ENCODE measurements at places on chromosomes 3 and 15.

GRCh38 chr15:59255680-59256336 is 49.2 kb downstream of the LDHAL6B start:
- DNase-seq, result peak; percentile 14

GRCh38 chr3:140711390-140712035 is 33.6 kb downstream of the TRIM42 start:
- DNase-seq, result no peak

- no peak for DNase-seq
These were observed 298.2 kb upstream of the SATB1 start for GRCh38 chr3:18723206-18723810.

GRCh38 chr3:22621205-22621809 is 581.8 kb upstream of the UBE2E2 start:
- no peak for DNase-seq

DNA sequence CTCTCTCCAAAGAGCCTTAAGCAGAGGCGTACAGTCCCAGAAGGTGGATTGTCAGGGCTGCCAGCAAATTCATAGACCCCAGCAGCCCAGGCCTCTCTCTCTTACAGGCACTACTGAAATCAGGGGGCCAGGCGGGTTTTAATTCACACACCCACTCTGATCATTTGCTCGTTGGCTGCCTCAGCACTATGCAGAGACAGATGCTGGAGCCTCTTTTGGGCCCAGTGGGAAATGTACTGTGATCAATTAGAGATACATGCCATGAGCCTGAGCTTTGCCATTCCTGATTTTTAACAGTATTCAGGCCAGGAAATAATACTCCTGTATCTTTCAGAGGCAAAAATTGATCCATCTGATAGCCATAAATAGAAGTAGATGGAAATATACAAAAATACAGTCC is 53.0 kb downstream of the CMTM6 start:
- DNase-seq, result no peak

GRCh38 chr15:77599899-77600298 is 32.8 kb downstream of the LINGO1 start:
- peak; percentile 96 for DNase-seq

- DNase-seq, result no peak
These were observed 6.5 kb upstream of the UTS2B start for GRCh38 chr3:191336833-191337232.

GRCh38 chr3:128352326-128352725 is 114.4 kb downstream of the DNAJB8 start:
- no peak for DNase-seq

GRCh38 chr3:141798448-141798845 is 35.2 kb downstream of the GRK7 start:
- no peak for DNase-seq

DNA sequence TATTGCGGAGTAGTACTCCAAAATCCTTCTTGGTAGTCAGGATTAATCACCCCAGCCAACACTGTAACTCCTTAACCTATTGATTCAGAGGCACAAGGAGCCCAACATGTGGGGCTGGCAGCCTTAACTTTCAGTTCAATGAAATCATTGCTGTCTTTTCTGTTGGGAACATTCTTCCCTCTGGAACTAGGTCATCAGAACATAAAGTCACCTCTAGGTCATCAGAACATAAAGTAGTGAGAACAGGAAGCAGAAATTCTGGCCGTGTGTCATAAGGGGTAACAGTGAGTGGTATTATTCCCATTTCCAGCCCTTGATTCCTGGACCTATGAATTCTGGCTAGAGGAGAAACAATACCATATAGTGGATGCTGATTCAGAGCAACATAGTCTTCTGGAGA is 71.5 kb upstream of the TNIK start:
- no peak for DNase-seq

GRCh38 chr15:98800437-98801233 is 152.3 kb downstream of the IGF1R start:
- no peak for DNase-seq

- no peak for DNase-seq
These were observed 180.6 kb downstream of the LSAMP start for GRCh38 chr3:116264546-116265319.

- no peak for DNase-seq
These were observed 76.3 kb downstream of the SMARCC1 start for GRCh38 chr3:47705391-47705790.

DNA sequence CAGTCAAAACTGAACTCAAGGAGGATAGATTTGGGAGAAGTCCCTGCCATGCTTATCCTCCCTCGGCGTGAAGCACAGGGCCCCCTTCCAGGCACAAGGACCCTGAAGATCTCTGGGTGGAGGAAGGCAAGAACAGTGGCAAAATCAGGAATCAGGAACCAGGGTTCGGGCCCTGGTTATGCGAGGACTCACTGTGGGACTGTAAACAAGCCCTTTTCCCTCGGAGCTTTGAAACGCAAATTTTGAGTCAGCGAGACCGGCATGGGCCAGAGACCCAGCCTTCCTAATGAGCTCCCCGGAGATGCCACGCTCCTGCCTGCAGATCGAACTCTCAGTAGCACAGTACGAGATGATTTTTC is 70.1 kb downstream of the SLC12A8 start:
- DNase-seq, result no peak

DNA sequence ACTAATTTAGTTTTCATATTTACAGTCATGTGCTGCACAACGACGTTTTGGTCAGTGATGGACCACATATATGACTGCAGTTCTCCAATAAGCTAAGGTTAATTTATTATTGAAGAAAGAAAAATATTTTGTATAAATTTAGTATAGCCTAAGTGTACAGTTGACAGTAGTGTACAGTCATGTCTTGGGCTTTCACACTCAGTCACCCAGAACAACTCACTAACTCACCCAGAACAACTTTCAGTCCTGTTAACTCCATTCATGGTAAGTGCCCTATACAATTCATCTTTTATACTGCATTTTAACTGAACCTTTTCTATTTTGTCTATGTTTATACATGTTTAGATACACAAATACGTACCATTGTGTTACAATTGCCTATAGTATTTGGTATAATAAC is 3.8 kb upstream of the GABRR3 start:
- no peak for DNase-seq

DNA sequence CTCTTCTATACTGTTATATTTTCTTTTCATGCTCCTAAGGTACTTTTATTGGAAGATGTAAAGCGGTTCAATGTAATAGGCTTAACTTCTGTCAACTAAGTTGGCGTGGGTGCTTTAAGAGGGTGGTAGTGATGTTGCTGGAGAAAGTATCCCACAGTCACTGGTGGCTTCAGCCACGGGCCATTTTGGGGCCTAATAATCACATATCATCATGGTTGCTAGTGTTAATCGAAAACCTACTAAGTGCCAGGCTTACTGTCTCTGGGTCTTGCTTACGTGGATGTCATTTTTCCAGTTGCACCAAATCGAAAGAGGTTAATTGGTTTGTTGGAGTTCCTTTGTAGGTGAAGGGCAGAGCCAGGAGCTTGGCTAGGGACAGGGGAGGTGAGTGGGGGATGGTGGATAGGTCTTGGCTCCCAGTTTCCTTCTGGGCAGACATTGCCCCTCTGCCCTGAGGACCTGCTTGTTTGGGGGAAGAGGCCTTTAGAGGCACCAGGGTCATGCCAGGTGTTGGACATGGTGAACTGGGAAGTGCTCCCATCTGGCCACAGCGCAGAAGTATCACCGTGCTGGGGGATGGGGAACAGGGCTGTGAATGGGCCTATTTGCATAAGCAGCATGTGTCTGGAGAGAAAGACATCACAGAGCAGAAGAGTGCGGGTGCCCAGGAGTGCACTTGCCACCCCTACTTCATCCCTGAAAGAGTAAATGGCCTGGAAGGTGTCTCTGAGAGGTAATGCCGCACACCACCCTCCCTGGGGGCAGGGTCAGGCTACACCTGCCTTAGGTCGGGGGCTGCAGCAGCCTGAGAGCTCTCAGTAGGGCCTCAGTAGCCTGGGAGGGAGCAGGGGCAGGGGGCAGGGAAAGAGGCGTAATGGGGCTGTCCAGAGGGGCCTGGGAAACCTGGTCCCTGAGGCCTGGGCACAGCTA is 62.4 kb upstream of the POLG start:
- no peak for DNase-seq

DNA sequence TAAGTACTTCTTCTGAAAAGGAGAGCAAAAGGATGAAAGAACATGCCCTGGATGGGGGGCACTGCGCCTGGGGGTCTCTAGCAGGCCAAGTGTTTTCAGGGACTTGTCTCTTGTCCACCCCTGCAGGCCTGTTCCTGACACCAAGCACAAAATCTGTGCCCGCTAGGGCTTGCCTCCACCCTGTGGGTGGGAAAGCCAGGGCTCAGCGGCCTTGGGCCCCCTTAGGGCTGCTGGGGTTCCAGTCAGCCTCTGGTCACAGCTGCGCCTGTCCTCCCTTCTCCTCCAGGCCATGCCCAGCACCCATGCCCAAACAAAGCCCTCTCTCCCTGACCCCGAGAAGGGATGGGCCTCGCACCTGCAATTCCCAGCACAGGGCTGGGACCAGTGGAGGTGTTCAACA is 71.1 kb upstream of the TRPM1 start:
- DNase-seq, result no peak

- no peak for DNase-seq
These were observed 43.3 kb upstream of the CCDC174 start for GRCh38 chr3:14608298-14608697.

DNA sequence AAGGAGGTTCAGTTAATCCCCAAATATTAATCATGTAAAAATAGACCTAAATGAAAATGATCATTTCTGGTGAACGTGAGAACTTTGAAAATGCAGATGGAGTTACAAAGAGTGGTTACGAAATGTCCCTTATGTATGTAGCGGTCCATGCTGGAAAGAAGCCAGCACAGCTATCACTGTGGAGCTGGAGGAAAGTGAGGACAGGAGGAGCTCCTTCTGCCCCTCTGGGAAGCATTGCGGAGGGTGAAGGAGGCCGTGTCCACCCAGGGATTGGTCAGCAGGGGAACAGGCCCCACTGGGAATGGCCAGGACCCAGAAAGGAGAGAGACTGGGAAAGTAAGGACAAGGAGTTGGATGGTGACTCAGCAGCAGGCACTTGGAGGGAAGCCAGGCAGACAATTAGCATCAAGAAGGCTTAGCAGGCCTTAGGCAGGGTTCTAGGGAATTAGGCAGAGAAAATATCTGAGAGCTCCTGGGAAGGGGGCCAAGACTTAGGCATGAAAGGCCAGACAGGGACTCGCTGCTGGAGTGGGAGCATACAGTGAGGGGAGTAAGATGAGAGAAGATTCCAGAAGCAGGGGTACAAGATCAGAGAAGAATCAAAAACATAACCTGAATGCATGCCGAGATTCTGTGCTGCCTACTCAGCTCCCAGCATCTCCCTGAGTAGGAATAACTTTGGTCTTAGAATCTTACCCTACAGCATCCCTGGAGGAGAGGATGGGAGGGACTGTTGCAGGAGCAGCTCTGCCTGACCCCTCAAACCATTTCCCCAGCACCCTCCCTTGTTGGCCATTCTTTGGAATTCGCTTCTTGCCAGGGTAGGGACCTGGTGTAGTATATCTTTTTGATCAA is 171.0 kb upstream of the UMPS start:
- no peak for DNase-seq

DNA sequence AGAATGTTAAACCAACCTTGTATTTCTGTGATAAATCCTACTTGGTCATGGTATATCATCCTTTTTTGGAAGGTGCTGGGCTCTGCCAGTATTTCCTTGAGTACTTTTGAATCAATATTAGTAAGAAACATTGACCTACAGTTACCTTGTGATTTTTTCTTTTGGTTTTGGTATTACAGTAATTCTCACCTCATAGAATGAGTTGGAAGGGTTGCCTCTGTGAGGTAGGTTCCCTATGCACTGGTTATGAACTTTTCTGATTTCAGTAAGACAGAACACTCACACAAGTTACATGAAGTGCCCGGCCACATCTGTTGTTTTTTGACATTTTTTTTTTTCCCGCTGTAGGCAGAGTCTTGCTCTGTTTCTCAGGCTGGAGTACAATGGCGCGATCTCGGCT is 20.0 kb downstream of the PCCB start:
- DNase-seq, result no peak

GRCh38 chr3:151581035-151581434 is 120.2 kb upstream of the IGSF10 start:
- no peak for DNase-seq

GRCh38 chr3:32815841-32816438 is 1.9 kb upstream of the TRIM71 start:
- no peak for DNase-seq

- DNase-seq, result no peak
These were observed 51.8 kb upstream of the B3GALNT1 start for GRCh38 chr3:161156936-161157335.

DNA sequence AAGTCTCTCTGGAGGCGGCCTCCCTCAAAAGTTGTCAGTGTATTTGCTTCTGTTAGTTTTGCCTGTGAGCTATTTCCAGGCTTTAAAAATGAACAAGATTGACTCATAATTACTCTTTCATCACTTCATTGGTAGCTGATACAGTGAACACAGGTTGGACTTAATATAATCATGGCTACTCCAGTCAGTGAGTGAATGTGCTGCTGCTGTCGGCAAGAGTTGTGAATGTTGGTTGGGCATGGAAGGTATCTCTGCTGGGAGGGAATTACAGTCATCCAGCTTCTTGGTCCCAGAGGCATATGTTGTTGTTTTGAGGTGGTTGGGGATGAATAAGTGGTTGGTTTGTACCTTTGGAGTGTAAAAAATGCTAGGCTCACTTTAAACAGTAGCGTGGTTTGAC is 11.5 kb downstream of the TCF12 start:
- DNase-seq, result no peak

DNA sequence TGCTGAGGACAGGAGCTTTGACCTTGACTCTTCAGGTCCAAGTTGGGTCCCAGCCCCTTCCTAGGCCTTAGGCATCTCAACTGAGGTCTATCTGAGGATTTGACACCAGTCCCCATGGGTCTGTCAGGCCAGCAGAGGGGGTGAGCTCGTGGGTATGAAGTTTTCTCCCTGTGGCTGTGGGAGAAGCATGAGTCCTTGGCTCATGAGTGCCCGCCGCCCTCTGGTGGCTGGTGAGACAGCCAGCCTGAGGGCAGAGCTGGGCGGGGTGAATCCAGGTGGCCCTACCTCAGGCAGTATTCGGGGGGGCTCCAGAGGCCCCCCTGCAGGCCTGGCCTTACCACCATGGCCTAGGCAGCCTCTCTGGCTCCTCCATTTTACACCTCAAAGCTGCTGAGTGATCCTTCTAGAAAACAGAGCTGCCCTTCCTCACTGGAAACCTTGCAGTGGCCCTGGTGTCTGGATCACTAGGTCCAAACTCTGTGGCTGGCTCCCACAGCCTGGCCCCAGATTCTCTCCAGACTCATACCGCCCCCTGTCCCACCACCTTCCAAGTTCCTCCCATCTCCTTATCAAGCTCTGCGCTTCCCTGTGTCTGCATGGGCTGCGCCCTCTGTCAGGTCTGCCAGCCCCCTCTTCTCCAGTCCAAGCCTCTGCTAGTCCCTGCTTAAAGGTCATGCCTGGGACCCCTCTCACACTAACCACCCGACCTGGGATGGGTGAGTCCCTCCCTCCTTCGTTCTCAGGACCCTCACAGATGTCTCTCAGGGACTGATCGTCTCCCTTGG is 16.1 kb downstream of the SH2D7 start:
- peak; percentile 73 for DNase-seq

DNA sequence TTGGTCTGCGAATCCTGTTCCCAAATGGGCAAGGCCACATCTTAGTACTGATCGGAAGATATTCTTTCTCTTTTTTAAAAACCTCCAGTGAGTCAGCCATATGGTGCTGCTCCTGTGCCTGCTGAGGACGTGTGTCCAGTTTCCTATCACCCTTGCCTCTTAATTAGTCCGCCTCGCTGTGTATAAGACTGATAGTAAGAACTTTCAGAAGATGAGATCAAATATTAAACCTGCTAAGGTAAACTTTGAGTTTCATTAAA is 612 bp downstream of the UBA5 start:
- DNase-seq, result peak; percentile 38

Measured in K562 (cell line).